ENCODE measurements at places on chromosomes 5 and 9. TPM values are rescaled to one million over a fixed set of nuclear protein-coding genes. Genes with fewer than 3 reads are reported as not detected.

GRCh38 chr5:100790951-100791350 lies 112.1 kb downstream of the ST8SIA4 start:
- H3K36me3 ChIP-seq, result no peaks in the 10 kb centered on the region

- no peak overlapping the region for H3K4me3 ChIP-seq
- DNase-seq, result no peak
- no peaks in the 10 kb centered on the region for H3K4me1 ChIP-seq
These were observed 98.4 kb downstream of the ZNF354C start for GRCh38 chr5:179158556-179158955.

- H3K36me3 ChIP-seq, result no peaks in the 10 kb centered on the region
- H3K4me1 ChIP-seq, result no peaks in the 10 kb centered on the region
- no peak overlapping the region for H3K27ac ChIP-seq
- no peak overlapping the region for H3K4me3 ChIP-seq
These were observed 90.7 kb upstream of the PTCH1 start for GRCh38 chr9:95607507-95607906.

DNA sequence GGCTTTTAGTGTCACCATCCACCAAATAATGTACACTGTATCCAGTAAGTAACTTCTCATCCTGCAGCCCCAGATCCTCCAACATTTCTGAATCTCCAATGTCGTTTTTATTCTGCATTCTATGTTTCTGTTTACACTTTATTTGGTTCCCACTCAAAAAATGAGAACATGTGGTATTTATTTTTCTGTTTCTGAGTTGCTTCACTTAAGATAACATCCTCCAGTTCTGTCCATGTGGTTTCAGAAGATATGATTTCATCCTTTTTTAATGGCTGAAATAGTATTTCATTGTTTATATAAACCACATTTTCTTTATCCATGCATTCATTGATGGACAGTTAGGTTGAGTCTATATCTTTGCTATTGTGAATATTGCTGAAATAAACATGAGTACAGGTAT lies 677.3 kb upstream of the FTMT start:
- H3K4me1 ChIP-seq, result no peaks in the 10 kb centered on the region
- no peaks in the 10 kb centered on the region for H3K27me3 ChIP-seq
- no peaks in the 10 kb centered on the region for H3K36me3 ChIP-seq
- no peak overlapping the region for H3K27ac ChIP-seq

DNA sequence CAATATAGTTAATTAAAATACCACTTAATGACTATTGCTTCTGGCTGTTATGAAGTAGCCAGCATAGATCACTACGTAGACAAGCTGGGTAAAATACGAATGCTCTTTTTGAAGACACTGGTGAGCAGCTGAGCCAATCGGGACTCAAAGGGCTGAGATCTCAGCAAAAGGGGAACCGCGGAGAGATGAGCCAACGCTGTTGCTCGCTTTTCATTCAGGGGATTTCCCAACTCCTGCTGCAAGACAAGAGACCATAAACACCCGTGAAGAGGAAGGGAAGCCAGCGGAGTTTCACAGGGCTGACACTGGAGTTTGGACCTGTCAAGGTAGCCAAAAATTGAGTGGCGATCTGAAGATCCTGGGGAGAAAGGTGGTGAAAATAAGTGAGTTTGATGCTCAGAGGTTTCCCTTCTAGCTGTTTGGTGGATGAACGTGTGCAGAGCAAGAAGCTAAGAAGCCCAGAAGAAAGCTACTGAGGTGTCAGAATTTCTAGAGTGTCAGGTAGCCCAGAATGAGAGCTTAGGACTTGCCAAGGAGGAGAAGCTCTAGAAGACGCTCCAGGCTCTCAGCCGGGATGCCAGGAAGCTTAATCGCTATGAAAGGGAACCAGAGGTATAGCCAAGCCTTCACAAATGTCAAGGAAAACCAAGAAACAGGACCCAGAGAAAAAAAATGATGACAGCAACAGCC lies 79.6 kb upstream of the RNU6ATAC start:
- H3K27me3 ChIP-seq, result peaks cover 13% of the 10 kb centered on the region
- DNase-seq, result peak; percentile 97
- H3K27ac ChIP-seq, result peak overlapping the region; percentile 24
- H3K4me1 ChIP-seq, result peaks cover 33% of the 10 kb centered on the region
- peak overlapping the region; percentile 35 for H3K4me3 ChIP-seq

- H3K4me1 ChIP-seq, result no peaks in the 10 kb centered on the region
- no peak overlapping the region for H3K27ac ChIP-seq
- no peaks in the 10 kb centered on the region for H3K27me3 ChIP-seq
- DNase-seq, result no peak
- H3K36me3 ChIP-seq, result no peaks in the 10 kb centered on the region
These were observed 330.8 kb upstream of the RFX3 start for GRCh38 chr9:3856592-3856991.

GRCh38 chr5:111993242-111993641 lies 236.2 kb upstream of the NREP start:
- no peaks in the 10 kb centered on the region for H3K27me3 ChIP-seq
- H3K4me1 ChIP-seq, result no peaks in the 10 kb centered on the region
- no peaks in the 10 kb centered on the region for H3K36me3 ChIP-seq
- no peak overlapping the region for H3K27ac ChIP-seq
- H3K4me3 ChIP-seq, result no peak overlapping the region

DNA sequence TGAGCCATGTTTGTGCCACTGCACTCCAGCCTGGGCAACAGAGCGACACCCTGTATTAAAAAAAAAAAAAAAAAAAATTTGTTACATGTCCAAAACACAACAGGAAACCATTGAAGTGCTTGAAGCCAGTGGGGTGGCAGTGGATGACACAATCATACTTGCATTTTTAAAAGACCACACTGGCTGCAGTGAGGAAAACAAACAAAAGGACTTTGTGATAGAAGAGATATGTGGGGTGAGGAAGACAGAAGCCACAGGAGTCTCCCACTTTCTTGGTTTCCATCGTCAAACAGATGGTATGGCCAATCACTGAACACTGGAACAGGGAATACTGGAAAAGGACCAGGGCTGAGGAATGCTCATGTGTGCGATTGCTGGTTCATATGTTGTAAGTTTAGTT lies 20.9 kb upstream of the COMMD10 start:
- DNase-seq, result no peak
- H3K36me3 ChIP-seq, result no peaks in the 10 kb centered on the region
- no peaks in the 10 kb centered on the region for H3K27me3 ChIP-seq
- H3K4me1 ChIP-seq, result no peaks in the 10 kb centered on the region

- H3K36me3 ChIP-seq, result no peaks in the 10 kb centered on the region
- H3K27ac ChIP-seq, result no peak overlapping the region
- DNase-seq, result no peak
- no peak overlapping the region for H3K4me3 ChIP-seq
- H3K4me1 ChIP-seq, result peaks cover 73% of the 10 kb centered on the region
These were observed 386.5 kb downstream of the GADD45G start for GRCh38 chr9:89991204-89991790.

- H3K4me3 ChIP-seq, result no peak overlapping the region
- no peaks in the 10 kb centered on the region for H3K27me3 ChIP-seq
- peaks cover 38% of the 10 kb centered on the region for H3K4me1 ChIP-seq
- DNase-seq, result peak; percentile 75
These were observed 104.8 kb upstream of the CD180 start for GRCh38 chr5:67301285-67301903.

DNA sequence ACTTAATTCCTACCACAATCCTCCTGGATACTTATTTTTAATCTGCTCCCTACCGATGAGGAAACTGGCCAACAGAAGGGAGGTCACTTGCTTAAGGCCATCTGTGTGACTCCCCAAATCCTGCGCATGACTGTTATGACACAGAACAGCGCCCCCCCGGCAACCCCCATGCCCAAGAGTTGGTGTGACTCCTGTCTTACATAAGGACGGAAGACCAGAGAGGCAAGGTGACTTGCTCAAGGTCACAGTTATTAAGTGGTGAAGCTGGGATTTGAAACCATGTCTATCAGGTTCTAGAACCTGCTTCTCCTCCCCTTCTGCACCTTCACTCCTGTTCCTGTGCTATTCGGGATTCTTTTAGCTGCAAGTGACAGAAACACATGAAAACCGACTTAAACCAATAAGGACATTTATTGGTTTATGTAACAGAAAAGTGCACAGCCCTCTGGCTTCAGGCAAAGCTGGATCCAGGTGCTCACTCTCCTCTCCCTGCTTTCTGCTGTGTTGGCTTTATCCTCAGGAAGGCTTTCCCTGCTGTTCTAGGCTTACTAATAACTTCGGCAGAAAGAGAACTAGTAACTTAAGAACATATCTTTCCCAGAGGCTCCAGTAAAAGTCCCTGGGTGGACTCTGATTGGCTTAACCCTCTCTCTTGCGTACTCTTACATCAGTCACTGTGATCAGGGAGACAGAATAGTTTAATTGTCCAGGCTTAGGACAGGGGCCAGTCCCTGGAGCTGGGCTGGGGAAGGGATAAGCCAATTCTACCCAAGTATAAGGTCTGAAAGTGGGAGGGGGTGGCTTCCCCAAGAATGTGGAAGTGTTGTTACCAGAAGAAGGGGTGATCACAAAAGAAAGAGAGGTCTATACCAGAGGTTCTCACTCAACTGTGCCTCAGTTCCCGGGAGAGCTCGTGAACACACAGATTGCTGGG lies 43.7 kb downstream of the FGF18 start:
- H3K36me3 ChIP-seq, result no peaks in the 10 kb centered on the region
- no peaks in the 10 kb centered on the region for H3K4me1 ChIP-seq
- no peak overlapping the region for H3K4me3 ChIP-seq
- DNase-seq, result no peak
- H3K27ac ChIP-seq, result no peak overlapping the region

- DNase-seq, result peak; percentile 29
- H3K36me3 ChIP-seq, result peaks cover 7% of the 10 kb centered on the region
- peak overlapping the region; percentile 71 for H3K27ac ChIP-seq
- H3K4me3 ChIP-seq, result peak overlapping the region; percentile 95
- peaks cover 28% of the 10 kb centered on the region for H3K4me1 ChIP-seq
These were observed 85.7 kb upstream of the MELK start for GRCh38 chr9:36486933-36487481.

DNA sequence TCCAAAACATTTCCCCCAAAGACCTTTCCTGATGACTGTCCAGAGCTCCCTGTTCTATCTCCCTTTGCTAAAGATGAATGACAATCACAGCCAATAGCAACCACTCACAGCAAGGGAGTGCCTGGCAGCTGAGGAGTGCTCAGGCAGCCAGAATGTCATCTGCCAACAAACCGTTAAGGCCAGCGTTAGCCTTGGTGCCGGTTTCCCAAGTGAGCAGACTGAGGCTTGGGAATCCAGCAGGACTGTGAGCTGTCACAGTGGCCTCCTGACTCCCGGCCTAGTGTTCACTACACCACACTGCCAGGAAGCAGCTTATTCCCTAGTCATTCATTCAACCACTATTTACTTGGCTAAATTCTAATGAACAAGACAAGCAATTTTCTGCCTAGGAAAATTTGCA lies 24.7 kb downstream of the STK10 start:
- no peak overlapping the region for H3K4me3 ChIP-seq
- H3K27ac ChIP-seq, result no peak overlapping the region
- peaks cover 10% of the 10 kb centered on the region for H3K36me3 ChIP-seq
- peaks cover 62% of the 10 kb centered on the region for H3K4me1 ChIP-seq
- H3K27me3 ChIP-seq, result no peaks in the 10 kb centered on the region

- H3K36me3 ChIP-seq, result no peaks in the 10 kb centered on the region
- no peaks in the 10 kb centered on the region for H3K27me3 ChIP-seq
- H3K4me3 ChIP-seq, result no peak overlapping the region
- H3K27ac ChIP-seq, result no peak overlapping the region
- no peaks in the 10 kb centered on the region for H3K4me1 ChIP-seq
These were observed 304.4 kb downstream of the TLE1 start for GRCh38 chr9:81384911-81385310.

- peaks cover 9% of the 10 kb centered on the region for H3K27me3 ChIP-seq
- no peak for DNase-seq
- H3K4me1 ChIP-seq, result no peaks in the 10 kb centered on the region
- H3K4me3 ChIP-seq, result no peak overlapping the region
These were observed 42.7 kb upstream of the IRX4 start for GRCh38 chr5:1925111-1926070.

DNA sequence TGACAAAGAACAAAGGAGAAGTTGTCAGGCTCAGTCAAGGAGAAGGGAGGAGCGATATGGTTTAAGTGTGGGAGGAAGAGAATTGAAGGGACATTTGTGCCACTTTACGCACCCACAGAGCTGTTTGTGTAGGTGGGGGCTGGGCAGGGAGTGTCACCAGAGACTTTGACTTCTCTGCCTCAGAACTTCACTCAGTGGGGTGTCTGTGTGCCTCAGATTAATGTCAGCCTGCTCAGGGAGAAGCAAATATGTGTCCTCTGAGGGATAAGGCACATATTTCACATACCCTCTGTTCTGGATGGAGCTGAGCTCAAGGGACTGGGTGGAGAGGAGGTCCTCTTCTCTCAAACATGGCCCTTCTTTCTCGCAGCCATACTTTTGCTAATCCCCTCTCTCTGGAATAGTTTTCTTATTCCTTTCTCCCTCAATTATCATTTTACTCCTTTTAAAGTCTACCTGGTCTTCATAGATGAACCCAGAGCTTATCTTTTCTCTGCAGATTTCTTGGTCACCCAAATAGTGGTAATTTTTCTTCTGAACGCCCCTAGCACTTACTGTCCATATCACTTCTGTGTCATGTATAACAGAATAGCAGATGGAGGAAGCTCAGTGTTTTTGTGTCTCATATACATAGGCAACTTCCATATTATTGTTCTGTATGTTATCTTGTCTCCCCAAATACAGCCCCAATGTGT lies 77.0 kb downstream of the IQGAP2 start:
- DNase-seq, result peak; percentile 25
- H3K36me3 ChIP-seq, result no peaks in the 10 kb centered on the region
- H3K4me3 ChIP-seq, result no peak overlapping the region
- H3K27me3 ChIP-seq, result no peaks in the 10 kb centered on the region
- peaks cover 4% of the 10 kb centered on the region for H3K4me1 ChIP-seq

DNA sequence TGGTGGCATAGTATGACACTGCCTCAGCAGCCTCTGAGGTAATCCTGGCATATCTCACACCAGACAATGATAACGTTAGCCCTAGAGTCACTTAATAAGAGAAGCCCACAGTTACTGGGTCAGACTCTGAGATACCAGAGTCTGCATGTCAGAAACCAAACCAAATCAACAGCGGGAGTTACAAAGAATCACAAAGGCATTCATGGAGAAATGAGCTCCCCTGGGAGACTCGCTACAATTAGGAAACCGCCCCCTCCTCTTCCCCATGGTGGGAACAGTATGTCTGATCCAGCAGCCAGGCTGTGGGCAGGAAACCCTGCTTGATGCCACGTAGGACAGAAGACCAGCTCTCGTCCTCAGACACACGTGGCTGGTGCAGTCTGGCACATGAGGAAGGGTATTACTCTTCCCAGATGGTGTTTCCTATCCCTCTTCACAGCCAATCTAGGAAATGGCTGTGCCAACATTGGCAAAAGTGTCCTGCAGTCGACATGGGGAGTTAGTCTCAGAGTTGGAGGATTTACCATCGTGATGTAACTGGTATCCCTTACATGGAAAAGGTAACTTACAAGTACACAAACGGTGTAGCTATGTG lies 485.4 kb downstream of the ZNF608 start:
- H3K36me3 ChIP-seq, result no peaks in the 10 kb centered on the region
- H3K4me1 ChIP-seq, result no peaks in the 10 kb centered on the region
- no peak for DNase-seq
- no peak overlapping the region for H3K4me3 ChIP-seq
- no peak overlapping the region for H3K27ac ChIP-seq
- no peaks in the 10 kb centered on the region for H3K27me3 ChIP-seq

- no peak overlapping the region for H3K4me3 ChIP-seq
- DNase-seq, result no peak
- peaks cover 21% of the 10 kb centered on the region for H3K4me1 ChIP-seq
- H3K27ac ChIP-seq, result no peak overlapping the region
These were observed 4.0 kb downstream of the FBXO4 start for GRCh38 chr5:41929035-41929434.

GRIA1 gene
- not detected for polyA plus RNA-seq

NDUFB6 gene
- 16.2 TPM for polyA plus RNA-seq

SIT1 gene
- polyA plus RNA-seq, result 0.27 TPM

PCDHA4 gene
- not detected for polyA plus RNA-seq

ASTN2 gene
- polyA plus RNA-seq, result not detected

ZDHHC11B gene
- not detected for polyA plus RNA-seq

TAF11L12 gene
- polyA plus RNA-seq, result not detected

SOHLH1 gene
- not detected for polyA plus RNA-seq

LCNL1 gene
- not detected for polyA plus RNA-seq

All from CD14-positive monocyte (primary cell).